ENCODE measurements at places on chromosomes 16 and 17. TPM values are rescaled to one million over a fixed set of nuclear protein-coding genes. Genes with fewer than 3 reads are reported as not detected.

The SMTNL2 gene
- 39.3 TPM for total RNA-seq

The KRT36 gene
- not detected for total RNA-seq

The SECTM1 gene
- total RNA-seq: 0.75 TPM

The NUBP1 gene
- 25.3 TPM for total RNA-seq

The ATXN1L gene
- 40.6 TPM for total RNA-seq

The QPRT gene
- 176 TPM for total RNA-seq

The GAN gene
- 27.5 TPM for total RNA-seq

The APPBP2 gene
- total RNA-seq: 29.8 TPM

The PLA2G10 gene
- 1.00 TPM for total RNA-seq

The SHISA9 gene
- 0.60 TPM for total RNA-seq

The CCL8 gene
- not detected for total RNA-seq

The RMI2 gene
- 47.4 TPM for total RNA-seq

The ADCY9 gene
- 11.5 TPM for total RNA-seq

The TAOK1 gene
- 93.1 TPM for total RNA-seq

The CD300A gene
- not detected for total RNA-seq

The RPL19 gene
- 1,825 TPM for total RNA-seq

The FOXC2 gene
- total RNA-seq: not detected

The MYOCD gene
- total RNA-seq: 2.6 TPM

The ANKS3 gene
- total RNA-seq: 27.4 TPM

The CACNG1 gene
- total RNA-seq: not detected

The LPCAT2 gene
- total RNA-seq: 25.2 TPM

The HOXB5 gene
- total RNA-seq: not detected

The GRAP gene
- total RNA-seq: not detected

The CDH13 gene
- total RNA-seq: 3.5 TPM

The NACA2 gene
- not detected for total RNA-seq

The ANKRD13B gene
- 7.7 TPM for total RNA-seq

The ST6GALNAC1 gene
- 1.7 TPM for total RNA-seq

The PPL gene
- total RNA-seq: 61.5 TPM

The CD19 gene
- total RNA-seq: not detected

The LRRC46 gene
- total RNA-seq: 1.4 TPM

The GH2 gene
- total RNA-seq: not detected

The HEATR9 gene
- not detected for total RNA-seq

The NUPR1 gene
- total RNA-seq: 8.8 TPM
